Activated naive CD8-positive, alpha-beta T cell treated with anti-CD3 and anti-CD28 coated beads for 36 hours (primary cell): ENCODE measurements at places on chromosomes 6 and 20. TPM values are rescaled to one million over a fixed set of nuclear protein-coding genes. Genes with fewer than 3 reads are reported as not detected.

The TMEM244 gene
- not detected for total RNA-seq

The GPX5 gene
- not detected for total RNA-seq

DNA sequence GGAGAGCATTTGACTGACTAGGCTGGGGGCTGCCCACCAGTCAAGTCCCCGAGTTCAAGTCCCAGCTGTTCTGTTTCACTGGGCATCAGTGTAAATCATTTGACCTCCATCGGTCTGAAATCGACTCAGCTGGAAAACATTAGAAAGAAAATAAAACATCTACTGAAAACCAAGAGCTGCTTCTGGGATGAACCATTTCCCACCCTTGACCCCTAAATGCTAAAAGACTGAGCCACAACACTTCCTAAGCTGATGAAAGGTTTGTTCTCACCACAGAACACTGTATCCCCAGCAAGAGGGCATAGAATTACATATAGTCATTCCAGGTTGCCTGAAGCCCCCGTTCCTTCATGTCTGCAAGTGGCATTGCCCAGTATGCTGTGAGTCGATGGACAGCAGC, 237.0 kb upstream of the TAB2 start:
- no peak for DNase-seq

The IBTK gene
- 27.0 TPM for total RNA-seq

DNA sequence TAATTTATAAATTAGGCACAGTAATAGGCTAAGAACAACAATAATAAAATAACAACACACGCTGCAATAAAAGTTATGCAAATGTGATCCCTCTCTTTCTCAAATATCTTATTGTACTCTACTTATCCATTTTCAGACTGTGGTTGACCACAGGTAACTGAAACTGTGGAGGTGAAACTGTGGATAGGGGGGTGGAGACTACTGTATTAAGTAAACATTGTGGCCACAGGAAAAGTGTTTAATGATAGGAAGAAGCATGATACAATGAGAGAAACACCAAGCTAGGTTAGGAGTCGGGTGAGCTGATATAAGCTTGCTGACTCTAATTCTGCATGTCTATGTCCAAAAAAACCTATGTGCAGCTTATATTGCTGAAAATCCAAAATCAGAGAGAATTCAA, 23.0 kb downstream of the NHLRC1 start:
- DNase-seq: no peak

The WFDC11 gene
- not detected for total RNA-seq

The BTN3A1 gene
- 19.0 TPM for total RNA-seq

- no peak for DNase-seq
Measured at GRCh38 chr6:9121549-9121948, 686.2 kb upstream of the SLC35B3 start.

GRCh38 chr6:167113935-167114910, 8.7 kb upstream of the CCR6 start:
- no peak for DNase-seq

- DNase-seq: no peak
Measured at GRCh38 chr6:40688214-40688761, 101.1 kb upstream of the LRFN2 start.

The RIMS4 gene
- 0.08 TPM for total RNA-seq

DNA sequence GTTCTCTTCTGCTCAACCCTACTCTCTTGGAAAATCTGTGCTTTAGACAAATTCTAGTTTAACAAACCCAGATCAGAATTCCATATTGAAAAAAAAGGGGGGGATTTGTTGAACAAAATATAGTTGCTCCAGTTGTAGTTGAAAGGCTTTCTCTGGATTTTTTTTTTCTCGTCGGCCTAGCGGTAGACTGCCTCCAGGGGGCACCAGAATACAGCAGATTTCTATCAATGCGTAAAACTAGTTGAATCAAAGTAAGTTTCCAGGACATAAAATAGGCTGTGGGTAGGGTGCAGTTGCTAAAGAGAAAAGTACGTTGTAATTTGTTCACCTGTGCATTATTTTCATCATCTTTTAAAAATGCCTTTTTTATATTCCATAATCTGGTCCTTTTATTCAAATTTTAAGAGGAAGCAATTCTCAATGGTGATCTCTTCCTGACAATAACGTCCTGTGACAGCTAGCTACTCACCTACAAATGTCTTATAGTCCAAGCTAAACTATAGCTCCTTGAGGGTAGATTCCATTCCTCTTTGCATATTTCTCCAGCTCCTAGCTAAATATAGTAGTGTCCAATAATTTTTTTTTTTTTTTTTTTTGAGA, 105.4 kb downstream of the PERP start:
- peak; percentile 46 for DNase-seq

DNA sequence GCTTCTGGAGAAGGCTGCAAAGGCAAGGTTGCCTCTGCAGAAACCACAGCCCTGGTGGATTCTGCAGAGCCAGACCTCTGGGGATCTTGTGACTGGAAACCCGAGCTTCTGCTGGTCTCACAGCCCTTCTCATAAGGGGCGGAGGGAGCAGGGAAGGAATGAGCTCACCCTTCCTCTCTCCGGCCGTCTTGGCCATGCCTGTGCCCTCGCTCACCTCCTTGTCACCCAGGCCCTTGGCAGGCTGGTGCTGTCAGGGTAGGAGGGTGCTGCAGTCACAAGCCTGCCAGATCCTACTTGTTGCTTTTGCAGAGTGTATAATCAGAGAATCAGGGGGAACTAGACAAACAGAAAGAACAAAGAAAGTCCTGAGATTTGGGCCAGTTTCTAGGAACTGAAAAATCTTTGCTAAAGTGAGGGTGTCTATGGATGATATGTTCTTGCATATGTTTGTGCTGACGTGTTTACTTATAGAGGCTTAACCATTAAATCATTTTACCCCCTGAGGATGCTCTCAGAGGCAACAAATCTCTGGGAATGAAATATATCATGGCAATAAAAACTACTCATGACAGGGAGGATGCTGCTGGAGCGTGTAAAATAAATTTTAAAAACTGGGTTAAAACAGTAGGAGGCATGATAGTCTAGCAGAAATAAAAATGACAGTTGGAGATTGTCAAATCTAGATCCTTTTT, 244.9 kb upstream of the SOX4 start:
- no peak for DNase-seq

DNA sequence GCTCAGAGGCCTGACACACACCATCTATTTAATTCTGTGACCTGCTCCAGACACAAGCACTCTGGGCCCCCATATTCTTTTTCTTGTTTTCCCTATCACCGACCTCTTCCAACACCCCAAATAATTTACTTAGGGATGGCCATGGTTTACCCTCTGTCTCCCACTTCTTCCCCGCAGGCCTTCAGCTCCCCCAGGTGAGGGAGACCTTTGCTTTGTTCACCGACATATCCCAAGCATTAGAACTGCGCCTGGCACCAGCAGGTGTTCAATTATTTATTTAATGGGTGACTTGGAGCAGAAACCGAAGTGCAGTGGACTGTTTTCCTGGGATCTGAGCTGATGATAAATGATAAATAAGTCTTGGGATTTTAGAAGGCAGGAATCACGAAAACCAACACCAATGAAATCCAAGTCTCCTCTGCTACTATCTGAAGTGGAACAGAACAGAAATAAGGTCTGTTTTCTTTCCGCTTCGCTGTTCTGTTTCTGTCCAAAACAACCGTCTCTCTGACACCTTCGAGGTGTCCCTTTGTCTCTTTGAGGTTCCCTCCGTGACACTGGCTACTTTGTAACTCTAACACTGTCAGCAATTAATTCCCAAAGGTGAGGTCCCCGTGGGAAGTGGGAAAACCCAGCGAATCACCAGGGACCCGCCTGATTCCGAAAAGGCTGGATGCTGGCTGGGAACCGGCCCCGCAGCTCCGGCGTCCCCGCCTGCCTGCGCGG, 1.1 kb upstream of the RIN2 start:
- DNase-seq: no peak

DNA sequence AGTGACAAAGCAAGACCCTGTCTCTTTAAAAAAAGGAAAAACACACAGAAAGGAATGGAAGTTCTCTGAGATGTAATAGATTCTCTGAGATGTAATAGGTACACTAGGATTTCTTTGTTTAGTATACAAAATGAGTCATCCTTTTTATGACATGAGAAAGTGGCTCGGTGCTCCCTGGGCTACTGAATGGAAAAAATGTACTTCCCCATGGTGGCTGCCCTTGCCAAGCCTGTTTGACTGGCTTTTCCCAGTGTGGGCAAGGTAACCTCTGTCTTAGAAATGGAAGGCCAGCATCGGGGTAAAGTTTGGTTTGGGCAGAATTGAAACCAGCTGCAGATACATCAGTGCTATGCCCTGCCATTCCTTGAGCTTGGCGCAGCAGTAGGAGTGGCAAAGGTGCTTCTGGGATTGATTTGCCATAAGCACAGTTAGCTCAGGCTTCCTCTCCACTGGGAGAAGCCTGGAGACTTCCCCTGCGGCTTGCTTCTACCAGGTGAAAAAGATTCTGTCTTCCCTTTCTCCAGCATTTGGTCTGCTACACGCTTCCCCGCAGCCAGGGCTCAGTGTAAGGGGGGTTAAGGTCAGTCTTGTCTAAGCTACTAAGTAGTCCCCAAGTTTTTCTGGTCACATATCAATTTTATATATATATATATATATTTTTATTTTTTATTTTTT, 24.5 kb downstream of the ARFGEF2 start:
- DNase-seq: no peak

The AVP gene
- total RNA-seq: not detected

The FAM50B gene
- total RNA-seq: 8.7 TPM

GRCh38 chr20:32583581-32584070, 1.5 kb downstream of the NOL4L start:
- DNase-seq: no peak

- DNase-seq: no peak
Measured at GRCh38 chr6:75480425-75480824, 13.2 kb downstream of the FILIP1 start.

GRCh38 chr6:109050447-109051102, 44.1 kb downstream of the SESN1 start:
- DNase-seq: no peak

- DNase-seq: no peak
Measured at GRCh38 chr20:39960522-39961428, 728.3 kb downstream of the MAFB start.

DNA sequence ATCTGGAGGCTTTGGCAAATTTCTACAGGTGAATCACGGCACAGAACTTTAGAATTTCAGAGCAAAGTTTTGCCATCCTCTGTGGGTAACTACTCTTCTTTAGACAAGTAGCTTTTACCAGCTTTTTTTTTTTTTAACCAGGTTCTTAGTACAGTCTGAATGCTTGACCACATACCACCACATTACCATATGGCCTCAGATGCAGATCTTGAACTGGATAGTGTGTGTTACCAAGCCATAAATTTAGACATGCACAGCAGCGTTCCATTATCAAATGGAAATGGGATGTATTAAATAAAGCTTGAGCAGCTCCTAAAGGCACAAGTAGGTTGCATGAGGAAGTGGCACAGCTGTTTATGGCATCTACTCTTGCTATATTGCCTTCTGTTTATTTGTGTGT, 38.3 kb upstream of the PRSS16 start:
- no peak for DNase-seq

The MUC21 gene
- not detected for total RNA-seq

DNA sequence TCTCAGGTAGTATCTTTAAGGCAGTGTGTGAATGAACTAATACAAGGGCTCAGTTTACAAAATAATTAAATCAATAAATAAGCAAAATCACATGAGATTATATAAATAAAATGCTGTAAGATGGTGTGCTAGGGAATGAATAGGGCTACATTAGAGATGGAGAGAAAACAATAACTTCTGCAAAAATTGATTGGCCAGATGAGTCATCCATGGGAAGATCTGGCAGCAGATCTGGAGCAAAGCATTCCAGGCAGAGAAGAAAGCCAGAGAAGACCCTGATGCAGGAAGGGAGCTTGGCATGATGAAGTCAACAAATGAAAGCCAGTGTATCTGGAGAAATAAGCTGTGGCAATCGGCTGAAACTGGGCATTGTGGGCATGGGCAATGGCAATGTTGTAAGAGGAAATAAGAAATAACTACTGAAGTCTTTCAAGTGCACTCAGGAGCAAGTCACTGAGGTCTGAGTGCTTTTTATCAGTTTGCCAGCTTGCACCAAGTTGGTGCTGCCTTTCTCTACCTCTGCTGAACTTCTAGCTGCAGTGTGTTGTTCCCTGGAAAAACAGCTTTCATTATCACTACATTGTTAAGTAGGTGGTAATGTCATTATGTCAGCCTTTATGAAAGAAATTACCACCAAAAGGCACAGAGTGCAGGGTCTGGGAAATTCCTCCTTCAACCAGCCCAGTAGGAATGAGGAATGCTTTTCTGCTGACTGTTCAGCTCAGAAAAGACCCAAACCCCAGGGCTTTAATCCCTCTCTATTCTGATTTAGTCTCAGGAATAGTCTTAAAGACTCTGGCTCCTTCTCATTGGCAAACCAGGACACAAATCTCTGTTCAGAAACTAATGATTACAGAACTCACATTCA, 231.6 kb downstream of the HTR1B start:
- DNase-seq: no peak

DNA sequence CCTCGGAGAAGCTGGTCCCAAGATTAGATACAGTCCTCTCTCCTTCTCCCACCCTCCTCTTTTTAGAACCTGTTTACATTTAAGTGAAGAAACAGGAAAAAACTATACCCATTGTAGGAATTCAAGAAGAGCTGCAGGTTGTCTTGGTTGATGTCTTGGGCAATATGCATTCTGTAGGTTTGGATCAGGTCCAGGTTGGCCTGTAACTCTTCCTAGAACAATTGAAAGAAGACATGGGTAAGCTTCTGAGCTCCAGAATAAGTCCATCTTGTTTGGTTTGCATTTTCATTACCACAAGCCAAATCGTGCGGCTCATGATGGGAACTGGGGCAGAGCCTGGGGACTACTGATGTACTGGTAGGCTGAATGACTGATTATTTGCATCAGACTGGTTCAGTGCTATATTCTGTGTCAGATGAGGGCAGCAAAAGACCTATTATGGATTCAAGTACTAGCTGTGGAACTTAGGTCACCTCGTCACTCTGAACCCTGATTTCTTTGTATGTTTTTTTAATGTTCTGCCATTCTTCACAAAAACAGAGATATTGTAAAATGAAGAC, 20.3 kb upstream of the SLA2 start:
- DNase-seq: no peak

- no peak for DNase-seq
Measured at GRCh38 chr6:52312461-52312860, 27.9 kb upstream of the MCM3 start.

DNA sequence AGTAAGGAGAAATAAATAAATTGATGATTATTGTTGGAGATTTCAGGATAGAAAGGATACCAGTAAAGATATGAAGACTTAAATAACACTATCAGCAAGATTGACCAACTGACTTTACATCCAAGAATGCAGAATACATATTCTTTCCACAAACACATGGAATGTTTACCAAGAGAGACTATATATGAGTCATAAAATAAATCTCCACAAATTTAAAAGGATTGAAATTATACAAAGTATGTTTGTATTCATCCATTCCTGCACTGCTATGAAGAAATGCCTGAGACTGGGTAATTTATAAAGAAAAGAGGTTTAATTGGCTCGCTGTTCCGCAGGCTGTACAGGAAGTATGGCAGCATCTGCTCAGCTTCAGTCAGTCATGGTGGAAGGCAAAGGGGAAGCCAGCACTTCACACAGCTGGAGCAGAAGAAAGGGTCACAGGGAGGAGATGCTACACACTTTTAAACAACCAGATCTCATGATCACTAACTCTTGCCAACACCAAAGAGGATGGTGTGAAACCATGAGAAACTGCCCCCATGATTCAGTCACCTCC, 56.7 kb upstream of the TNFRSF21 start:
- no peak for DNase-seq

GRCh38 chr6:72624557-72625160, 2.8 kb downstream of the KCNQ5 start:
- no peak for DNase-seq
